GM12878 (cell line): ENCODE measurements at places on chromosomes 4 and X.

DNA sequence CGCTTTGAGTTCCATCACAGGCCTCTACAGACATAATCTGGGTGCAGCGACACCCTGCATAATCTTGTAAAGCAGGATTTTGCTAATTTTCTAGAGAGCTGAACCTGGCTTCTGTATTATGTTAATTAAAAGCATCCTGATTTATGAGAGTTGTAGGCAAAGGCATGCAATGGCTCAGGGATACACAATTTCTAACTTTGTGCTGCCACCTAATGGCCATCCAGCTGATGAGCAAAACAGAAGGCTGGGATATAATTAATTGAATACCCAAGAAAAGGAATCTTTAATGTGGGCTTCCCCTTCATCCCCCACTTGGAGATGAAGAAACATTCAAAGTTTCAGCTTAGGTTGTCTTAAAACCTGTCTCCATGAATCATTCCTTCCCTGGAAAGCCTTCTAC, 78.1 kb downstream of the BMP15 start:
- no peak for DNase-seq

DNA sequence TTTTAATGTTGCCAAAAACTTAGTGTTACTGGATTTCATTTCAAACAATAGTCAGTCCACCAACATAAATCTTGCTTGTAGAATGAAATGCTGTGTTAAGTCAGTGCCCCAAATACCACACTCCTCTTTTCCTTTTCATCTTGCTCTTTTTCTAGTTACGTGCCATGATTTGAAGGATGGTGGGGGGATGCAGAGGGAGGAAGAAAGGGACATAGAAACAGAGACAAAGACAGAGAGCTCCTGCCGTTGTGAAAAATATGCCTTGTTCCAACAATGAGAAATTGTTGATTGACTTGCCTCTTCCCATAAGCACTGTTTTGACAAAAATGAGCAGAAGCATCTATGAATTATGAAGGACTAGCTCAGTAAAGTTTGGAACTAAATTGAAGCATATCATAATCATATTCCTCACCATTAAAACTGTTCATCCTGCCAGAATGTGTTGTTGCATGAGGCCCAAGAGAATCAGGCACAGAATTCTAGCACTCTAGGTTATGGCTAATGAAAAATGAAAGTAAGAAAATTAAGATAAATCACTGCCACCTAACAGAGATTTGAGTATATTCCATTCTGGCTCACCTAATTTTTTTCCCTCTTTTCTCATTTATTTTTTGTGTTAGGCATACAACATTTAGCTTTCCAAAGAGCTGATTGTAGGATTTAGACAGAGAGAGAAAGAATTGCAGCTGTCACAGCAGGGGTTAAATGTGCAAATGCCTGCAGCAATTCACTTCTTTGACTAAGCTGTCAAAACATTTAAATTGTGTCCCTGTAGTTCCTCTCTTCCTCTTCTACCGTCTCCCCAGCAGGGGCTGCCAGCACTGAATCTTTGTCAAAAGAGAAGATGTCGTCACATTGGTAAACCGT, 111.6 kb upstream of the PTPN13 start:
- no peak for DNase-seq

DNA sequence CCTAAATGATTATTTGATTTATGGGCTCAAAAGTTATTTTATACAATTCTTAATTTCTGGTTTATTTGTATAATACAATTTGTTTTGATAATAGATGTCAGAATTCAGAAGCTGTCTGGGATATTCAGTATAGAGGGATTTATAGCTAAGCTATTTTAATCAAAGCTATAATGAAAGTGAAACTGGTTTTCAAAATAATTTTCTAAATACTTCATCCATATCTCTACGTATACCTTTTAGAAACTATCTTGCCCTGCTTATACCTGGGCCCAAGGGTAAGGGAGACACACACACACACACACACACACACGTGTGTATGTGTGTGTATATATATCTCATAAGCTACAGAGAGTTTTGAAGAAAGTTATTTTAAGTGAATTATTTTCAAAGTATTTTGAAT, 2.9 kb downstream of the TMEM131L start:
- no peak for DNase-seq

- DNase-seq = no peak
Measured at GRCh38 chr4:111040904-111041303, 418.0 kb upstream of the PITX2 start.

GRCh38 chr4:174365018-174365587, 81.4 kb downstream of the CEP44 start:
- no peak for DNase-seq

GRCh38 chr4:41000356-41000755, 214.0 kb downstream of the APBB2 start:
- DNase-seq = no peak

DNA sequence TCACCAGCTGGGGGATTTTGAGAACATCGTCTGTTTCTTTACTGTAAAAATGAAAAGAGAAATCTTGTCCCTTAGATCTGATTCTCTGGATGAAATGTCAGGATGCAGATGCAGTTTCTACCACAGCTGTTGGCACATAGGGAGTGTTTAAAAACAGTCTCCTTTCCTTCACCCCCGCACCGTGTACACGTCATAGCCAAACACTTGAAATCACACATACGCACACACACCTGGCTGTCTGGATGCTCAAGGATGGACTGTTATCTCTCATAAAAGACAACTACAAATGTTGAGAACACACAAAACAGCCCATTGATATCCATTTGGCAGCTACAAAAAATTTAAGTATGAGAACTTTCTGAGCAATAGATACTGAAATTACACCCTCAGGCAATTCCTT, 275.8 kb upstream of the CLNK start:
- no peak for DNase-seq

GRCh38 chr4:6779667-6780565, 2.6 kb upstream of the KIAA0232 start:
- DNase-seq = no peak

GRCh38 chr4:5206016-5206790, 154.9 kb downstream of the STK32B start:
- no peak for DNase-seq

DNA sequence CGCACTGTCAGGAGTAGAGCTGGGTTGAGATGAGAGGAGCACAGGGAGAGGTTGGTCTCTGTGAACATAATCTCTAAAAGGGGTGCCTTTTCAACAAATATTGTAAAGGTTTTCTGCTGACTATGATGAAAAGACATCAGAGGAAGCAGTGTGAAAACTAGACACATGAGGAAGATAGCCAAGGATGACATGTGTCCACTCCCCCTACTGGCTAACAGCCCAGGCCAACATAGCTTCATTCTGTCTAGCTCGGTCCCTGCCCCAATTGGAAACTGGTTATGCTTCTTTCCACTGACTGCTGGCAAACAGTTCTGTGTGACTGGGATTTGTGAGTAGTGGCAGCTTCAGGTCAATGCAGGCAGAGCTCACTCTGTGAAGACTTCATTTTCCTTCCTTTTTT, 115.4 kb upstream of the ESX1 start:
- no peak for DNase-seq

GRCh38 chr4:69026974-69027373, 69.3 kb upstream of the UGT2B7 start:
- DNase-seq = no peak

GRCh38 chrX:3738509-3738908, 25.1 kb upstream of the PRKX start:
- no peak for DNase-seq

DNA sequence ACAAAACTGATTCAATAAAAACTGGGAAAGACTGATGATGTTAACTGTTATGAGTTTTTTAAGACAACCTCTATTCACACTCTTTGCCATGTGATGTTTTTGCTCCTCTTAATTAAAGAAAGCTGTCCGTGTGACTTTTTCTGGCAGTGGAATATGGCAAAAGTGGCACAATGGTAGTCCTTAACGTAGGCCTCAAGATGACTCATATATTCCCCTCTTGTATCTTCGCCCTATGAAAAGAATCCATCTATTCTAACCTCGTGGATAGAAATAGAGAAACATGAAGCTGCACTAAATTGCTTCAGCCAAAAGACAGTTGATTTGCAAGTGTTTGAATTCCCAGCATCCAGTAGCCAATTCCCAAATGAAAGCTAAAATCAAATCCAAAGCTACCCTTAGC, 603.8 kb upstream of the PCDH7 start:
- no peak for DNase-seq

DNA sequence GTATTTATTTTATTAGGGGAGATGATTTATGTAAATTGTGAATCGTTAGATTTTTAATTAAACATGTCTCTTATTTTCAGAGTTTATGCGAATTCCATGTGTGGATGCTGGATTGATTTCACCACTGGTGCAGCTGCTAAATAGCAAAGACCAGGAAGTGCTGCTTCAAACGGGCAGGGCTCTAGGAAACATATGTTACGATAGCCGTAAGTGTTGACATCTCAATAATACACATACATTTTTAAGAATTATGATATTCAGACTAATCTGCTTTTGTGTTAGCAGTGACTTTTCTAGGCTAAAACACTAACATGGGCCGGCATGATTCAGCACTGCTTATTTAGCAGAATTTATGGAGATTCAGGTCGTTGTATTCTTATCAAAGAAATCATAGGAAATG, 91.2 kb downstream of the RAP1GDS1 start:
- DNase-seq = no peak

- no peak for DNase-seq
Measured at GRCh38 chrX:48934581-48935300, 15.9 kb upstream of the PIM2 start.

- DNase-seq = no peak
Measured at GRCh38 chrX:73683236-73683859, 120.4 kb downstream of the CHIC1 start.

GRCh38 chr4:48017108-48017571, 568 bp downstream of the NIPAL1 start:
- DNase-seq = no peak

- no peak for DNase-seq
Measured at GRCh38 chr4:81676537-81676936, 204.8 kb upstream of the RASGEF1B start.

- no peak for DNase-seq
Measured at GRCh38 chr4:151931563-151931962, 170.8 kb upstream of the GATB start.

DNA sequence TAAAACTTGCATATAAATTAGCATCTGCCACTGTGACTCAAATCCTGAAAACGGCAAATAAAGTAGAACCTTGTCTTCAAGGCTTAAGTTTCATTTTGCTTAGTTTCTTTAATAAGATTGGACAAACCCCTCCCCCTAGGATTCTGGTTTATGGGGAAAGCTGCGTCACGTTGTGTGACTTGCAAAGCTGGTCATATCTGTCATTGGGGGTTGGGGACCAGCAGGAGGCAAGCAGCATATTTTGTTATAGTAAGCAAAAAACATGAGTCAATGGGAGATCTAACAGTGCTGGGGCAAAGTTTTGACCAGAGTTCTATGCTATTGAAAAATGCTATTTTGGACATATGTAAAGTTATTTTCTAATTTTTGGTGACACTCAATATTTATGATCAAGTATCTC, 407.3 kb downstream of the PCDH18 start:
- DNase-seq = no peak

DNA sequence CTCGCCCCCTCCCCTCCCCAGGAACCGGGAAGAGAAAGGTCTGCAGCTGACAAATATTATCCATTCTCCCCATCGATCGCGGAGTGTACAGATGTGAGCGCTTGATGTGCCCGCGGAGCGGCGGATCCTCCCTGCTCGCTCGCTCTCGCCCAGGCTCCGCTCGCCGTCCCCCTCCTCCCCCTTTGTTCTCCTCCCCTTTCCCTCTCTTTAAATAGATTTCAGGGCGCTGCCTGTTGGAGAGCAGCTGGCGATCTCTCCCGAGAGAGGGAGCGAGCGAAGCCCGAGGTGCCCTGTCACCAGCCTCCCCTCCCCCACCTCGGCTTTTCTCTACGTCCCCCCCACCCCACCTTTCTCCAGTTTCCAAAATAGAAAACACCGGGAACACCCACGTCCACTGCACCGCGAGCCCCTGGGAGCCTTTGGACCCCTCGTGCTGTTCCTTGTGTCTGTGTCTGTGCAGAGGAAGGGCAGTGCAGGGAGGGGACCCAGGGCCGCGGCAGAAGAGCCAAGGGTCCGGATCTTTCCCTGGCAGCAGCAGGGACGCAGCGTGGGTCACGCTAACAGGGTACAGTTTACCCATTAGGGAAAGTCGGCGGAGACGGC, 56.6 kb upstream of the BCOR start:
- no peak for DNase-seq

GRCh38 chr4:85126991-85127591, 160.6 kb upstream of the WDFY3 start:
- DNase-seq = no peak

GRCh38 chr4:7333024-7333780, 101.5 kb downstream of the PSAPL1 start:
- no peak for DNase-seq
